ENCODE measurements at places on chromosomes 3 and 15.

- no peak for DNase-seq
Observed at GRCh38 chr15:83571820-83572707, 81.9 kb upstream of the ADAMTSL3 start.

DNA sequence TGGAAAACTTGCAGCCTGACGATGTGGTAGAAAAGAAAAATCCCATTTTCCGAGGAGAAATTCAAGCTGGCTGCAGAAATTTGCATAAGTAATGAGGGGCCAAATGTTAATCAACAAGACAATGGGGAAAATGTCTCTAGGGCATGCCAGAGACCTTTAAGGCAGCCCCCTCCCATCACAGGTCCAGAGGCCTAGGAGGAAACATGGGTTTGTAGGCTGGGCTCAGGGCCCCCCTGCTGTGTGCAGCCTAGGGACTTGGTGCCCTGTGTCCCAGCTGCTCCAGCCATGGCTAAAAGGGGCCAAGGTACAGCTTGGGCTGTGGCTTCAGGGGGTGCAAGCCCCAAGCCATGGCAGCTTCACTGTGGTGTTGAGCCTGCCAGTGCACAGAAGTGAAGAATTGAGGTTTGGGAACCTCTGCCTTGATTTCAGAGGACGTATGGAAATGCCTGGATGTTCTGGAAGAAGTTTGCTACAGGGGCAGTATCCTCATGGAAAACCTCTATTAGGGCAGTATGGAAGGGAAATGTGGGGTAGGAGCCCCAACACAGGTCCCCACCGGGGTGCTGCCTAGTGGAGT is 75.9 kb upstream of the CADPS start:
- DNase-seq = peak; percentile 82

DNA sequence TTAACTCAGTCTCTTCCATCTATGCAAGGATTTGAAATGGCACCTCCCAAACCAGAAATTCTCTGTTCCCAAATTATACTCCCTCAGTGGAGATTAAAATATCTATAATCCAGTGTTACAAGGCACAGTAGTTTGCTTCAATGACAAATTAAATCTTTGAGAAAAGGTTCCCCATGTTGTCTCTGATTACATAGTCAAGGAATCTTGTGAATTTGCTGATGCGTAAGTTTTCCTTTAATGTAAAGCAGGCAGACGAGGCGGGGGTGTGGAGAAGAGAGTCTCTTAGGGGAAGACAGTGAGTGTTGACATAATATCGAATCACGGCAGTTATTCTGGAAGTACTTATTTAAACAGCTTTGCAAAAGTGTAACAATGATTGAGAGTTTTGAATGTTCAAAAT is 236.4 kb upstream of the RARB start:
- no peak for DNase-seq

- DNase-seq = no peak
Observed at GRCh38 chr15:36230776-36231175, 348.6 kb upstream of the CDIN1 start.

DNA sequence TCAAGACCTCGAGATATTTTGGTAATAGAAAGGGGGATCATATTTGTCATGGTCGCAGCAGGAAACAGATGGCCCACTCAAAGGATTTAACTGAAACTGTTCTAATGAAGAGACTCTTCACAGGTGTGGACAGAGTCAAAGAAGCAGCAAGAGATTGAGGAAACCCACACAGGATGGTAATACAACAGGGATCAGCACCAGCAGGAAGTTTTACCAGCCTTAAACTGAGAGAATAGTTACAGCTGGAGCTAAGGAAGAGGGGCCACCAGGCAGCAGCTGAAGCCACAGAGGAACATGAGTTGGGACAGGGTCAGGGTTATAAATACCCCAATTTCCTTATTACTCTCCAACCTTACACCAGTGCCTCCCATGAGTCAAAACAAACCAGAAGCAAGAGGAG is 131.8 kb upstream of the UBE2E2 start:
- DNase-seq = no peak

DNA sequence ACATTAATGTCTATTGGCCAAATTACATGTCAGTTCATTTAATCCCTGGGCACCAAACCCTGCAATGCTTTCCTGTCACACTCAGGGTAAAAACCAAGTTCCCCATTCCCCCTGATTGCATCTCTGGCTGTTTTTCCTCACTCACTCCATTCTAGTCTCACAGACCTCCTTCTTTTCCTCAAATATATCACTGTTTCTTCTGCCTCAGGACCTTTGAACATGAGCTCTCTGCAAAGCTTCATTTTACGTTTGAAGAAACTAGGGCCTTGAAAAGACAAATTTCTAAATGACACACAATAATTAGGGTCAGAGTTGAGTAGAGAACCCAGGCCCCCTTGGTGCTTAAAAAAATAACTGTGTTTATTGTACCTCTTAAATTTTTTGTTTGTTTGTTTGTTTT is 230.6 kb downstream of the THRB start:
- no peak for DNase-seq

- DNase-seq = peak; percentile 45
Observed at GRCh38 chr3:132624790-132625189, 27.7 kb downstream of the ACKR4 start.

GRCh38 chr3:9569054-9569453 is 15.4 kb upstream of the LHFPL4 start:
- DNase-seq = no peak

DNA sequence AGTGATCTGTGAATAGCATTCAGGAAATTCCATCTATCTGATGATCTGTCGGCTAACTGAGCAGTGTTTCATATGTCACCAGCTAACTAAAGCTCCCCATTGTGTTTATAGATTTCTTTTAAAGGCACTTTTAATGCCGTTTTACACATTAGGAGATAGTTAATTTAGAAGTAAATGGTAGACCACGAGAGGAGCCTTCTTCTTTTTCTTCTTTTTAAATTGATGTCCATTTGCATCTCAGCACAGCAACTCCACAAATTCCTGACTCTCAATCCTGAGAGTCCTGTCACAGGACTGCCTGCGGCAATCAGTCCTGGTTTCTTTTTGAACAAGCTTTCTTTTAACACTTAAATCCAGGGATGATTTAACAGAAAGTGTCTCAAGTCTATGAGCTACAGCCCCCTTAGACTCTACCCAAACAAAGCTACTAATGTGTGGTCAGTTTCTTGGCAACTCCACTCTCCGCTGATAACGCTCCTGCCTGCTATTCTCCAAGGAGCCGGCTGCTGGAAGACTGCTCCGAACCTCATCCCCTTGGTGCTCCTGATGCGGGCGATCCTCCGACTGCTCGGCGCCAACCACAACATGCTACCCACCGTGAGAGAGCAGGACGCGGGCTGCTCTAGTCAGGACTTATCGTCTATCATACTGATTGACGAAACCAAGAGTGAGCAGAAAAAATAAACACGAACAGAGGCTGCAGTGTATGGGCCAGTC is 421.4 kb downstream of the MECOM start:
- DNase-seq = peak; percentile 61

DNA sequence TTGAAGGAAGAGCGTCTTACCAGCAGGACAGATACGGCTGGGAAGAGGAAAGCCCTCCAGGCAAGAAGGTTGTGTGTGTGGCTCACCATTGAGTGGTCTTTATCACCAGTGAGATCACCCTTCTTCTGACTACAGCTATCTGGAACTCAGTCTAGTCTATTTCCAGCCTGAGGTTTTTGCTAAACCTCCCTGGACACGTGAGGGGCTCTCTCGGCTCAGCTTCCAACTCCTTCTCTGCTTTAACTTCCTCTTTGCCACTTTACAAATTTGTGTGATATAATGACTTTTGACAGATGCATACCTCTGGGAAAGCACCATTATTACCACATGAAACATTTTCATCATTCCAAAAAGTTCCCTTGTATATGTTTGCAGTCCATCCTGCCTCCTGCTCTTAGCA is 15.3 kb upstream of the ROPN1 start:
- DNase-seq = no peak

DNA sequence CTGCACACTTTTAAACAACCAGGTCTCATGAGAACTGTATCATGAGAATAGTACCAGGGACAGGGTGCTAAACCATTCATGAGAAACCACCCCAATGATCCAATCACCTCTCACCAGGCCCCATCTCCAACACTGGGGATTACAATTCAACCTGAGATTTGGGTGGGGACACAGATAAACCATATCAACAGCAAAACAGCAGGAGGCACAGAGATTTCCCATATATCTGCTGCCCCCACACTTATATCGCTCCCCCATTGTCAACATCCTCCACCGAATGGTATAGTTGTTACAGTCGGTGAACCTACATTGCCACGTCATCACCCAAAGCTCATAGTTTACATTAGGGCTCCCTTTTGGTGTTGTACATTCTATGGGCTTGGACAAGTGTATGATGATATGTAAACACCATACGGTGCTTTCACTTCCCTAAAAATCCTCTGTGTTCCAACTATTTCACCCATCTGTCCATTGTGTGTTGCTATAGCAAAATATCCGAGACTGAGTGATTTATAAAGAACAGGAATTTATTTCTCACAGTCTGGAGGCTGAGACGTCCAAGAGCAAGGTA is 224.8 kb downstream of the FAM43A start:
- DNase-seq = no peak

DNA sequence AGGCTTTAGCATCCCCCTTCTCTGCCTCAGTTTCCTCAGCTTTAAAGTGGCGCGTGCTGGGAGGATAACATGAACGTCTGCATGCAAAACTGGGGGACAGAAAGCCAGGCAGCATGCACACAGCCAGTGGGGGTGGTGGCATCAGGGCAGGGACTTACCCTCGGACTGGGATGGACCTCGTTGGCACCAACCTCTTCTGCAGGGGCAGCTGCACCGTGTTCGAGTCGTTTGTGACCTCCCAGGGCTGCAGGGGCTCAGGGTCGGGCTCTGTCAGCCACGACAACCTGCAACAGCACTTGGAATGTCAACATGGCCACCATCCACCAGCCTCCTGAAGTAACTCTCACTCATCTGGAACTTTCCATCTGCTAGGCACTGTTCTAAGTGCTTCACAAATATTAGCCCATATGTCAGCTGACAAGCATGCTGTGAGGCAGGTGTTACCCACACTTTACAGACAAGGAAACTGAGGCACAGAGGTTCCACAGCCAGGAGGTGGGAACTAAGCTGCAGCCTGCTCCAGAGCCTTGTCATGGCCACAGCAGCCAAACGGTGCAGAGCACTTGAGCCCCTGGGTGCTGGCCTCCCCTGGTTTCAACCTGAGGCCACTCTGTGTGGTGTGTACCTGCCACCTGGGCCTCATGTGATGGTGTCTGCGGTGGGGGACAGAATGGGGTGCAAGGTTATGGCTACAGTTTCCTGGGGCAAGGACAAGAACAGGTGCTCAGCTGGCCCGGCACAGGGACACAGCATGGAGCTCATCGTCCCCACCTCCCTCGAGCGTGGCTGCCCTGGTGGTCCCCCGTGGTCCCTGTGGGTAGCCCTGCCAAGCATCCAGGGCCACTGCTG is 6.7 kb downstream of the C3orf22 start:
- DNase-seq = peak; percentile 19

DNA sequence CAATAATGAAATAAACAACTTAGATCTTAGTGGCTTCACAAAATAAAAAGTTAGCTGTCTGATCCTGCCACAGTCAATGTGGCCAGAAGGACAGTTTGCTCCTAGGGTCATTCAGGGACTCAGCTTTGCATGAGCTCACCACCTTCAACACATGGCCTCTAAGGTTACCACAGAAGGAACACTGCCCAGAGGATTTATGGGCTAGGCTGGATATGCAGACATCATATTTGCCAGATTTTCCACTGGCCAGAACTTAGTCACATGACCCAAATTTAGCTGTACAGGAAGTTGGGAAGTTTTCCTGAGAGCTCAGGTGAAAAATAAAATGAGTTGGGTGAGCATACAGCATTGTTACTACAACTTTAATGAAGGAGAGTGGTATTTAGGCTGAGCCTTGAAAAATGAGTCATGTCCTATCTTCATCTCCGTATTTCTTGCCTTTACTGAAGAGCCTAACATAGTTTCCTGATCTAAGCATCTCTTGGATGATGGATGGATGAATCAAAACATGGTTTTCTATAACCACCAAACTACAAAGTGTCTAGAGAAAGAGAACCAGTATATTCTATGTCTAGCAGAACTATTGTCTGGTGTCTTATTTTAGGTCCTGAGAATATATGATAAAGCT is 54.9 kb upstream of the TMEM108 start:
- no peak for DNase-seq

DNA sequence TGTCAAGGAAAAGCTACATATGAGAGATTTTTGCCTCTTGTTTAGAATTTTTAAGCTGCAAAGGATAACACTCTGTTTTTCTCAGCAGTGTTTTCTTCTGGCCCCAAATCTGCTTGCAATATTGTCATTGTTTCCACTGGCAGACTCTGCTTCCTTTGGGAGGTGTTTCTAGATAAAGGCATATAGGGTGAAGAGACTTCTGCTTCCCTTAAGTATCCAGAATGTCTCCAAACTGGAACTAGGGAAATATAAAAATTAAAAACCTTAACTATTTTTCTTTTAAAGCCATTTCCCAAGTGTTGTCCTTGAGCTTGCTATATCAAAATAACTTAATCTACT is 225.8 kb downstream of the CGGBP1 start:
- DNase-seq = no peak

DNA sequence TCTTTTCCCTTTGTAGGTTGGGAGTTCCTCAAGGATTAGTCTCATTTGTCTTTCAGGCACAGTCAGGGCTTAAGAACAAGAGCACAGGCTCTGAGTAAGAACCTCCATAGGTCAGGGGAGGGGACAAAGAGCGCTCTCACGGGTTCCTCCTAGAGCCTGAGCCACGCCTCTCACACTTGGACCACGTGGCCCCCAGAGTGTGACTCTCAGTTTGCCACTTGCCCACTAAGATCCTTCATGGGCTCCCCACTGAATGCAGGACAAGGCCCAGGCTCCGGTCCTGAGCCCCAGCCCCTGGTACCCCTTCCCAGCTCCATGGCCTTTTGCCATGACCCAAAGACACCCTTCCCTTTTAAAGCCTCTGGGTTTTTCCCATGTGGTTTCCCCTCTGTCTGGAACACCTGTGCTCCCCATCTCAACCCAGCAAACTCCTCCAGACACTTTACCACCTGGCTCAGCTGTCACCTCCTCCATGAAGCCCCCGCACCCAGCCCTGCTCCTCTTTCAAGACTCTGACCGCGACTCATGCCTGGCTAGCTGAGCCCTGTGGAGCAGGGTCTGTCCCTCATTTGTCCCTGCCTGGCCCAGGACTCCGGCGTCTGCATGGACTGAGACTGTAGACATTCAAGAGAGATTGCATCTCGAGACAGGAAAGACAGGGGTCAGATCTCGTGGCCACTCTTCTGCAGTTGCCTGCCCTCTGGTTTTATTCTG is 32.7 kb downstream of the IQSEC1 start:
- no peak for DNase-seq

- DNase-seq = no peak
Observed at GRCh38 chr3:195073866-195074860, 196.8 kb downstream of the XXYLT1 start.

DNA sequence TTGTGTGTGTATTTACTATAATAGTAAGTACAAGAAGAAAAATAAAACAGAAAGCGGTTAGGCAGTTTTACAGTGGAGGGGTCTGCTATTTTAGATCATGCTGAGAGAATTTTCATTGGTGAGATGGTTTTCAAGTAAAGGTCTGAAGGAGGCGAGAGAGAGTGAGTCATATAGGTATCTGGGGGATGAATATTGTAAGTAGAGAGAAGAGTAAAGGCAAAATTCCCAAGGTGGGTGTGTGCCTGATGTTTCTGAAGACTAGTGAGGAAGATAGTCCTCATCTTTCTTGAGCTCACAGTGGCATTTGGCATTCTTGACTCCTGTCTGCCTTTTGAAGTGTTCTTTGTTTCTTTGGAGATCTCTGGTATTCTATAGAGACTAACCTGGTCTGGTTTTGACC is 38.6 kb downstream of the CRYBG3 start:
- no peak for DNase-seq

GRCh38 chr3:71520161-71521020 is 63.1 kb downstream of the FOXP1 start:
- DNase-seq = no peak

GRCh38 chr15:70533931-70534742 is 229.2 kb downstream of the UACA start:
- DNase-seq = no peak
